ENCODE measurements at places on chromosomes 16 and 17.

GRCh38 chr17:4206962-4207361 lies 56.8 kb downstream of the ANKFY1 start:
- no peak overlapping the region for H3K4me3 ChIP-seq
- H3K36me3 ChIP-seq, result peaks cover 31% of the 10 kb centered on the region
- H3K27me3 ChIP-seq, result no peaks in the 10 kb centered on the region
- peaks cover 11% of the 10 kb centered on the region for H3K4me1 ChIP-seq
- no peak overlapping the region for H3K27ac ChIP-seq
- no peak for DNase-seq

GRCh38 chr17:74521701-74522201 lies 9.5 kb downstream of the CD300LB start:
- H3K36me3 ChIP-seq, result no peaks in the 10 kb centered on the region
- no peaks in the 10 kb centered on the region for H3K4me1 ChIP-seq
- peaks cover 31% of the 10 kb centered on the region for H3K27me3 ChIP-seq
- H3K4me3 ChIP-seq, result no peak overlapping the region
- no peak for DNase-seq

DNA sequence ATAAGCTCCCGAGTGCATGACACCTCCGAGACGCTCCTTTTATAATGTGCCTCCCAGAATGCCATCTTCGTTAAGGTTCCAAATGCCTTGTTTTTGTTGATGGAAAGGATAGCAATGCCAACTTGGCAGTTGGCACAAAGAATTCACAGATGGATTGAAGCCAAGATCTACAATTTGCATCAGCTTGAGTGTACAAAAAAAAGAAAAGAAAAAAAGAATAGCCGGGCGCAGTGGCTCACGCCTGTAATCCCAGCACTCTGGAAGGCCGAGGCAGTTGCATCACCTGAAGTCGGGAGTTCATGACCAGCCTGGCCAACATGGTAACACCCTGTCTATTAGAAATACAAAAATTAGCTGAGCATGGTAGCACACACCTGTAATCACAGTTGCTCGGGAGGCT lies 7.6 kb downstream of the TBC1D16 start:
- H3K27me3 ChIP-seq, result no peaks in the 10 kb centered on the region
- no peaks in the 10 kb centered on the region for H3K36me3 ChIP-seq
- H3K4me1 ChIP-seq, result no peaks in the 10 kb centered on the region

GRCh38 chr17:8857919-8858318 lies 9.6 kb downstream of the PIK3R6 start:
- H3K36me3 ChIP-seq, result no peaks in the 10 kb centered on the region
- no peak overlapping the region for H3K4me3 ChIP-seq

DNA sequence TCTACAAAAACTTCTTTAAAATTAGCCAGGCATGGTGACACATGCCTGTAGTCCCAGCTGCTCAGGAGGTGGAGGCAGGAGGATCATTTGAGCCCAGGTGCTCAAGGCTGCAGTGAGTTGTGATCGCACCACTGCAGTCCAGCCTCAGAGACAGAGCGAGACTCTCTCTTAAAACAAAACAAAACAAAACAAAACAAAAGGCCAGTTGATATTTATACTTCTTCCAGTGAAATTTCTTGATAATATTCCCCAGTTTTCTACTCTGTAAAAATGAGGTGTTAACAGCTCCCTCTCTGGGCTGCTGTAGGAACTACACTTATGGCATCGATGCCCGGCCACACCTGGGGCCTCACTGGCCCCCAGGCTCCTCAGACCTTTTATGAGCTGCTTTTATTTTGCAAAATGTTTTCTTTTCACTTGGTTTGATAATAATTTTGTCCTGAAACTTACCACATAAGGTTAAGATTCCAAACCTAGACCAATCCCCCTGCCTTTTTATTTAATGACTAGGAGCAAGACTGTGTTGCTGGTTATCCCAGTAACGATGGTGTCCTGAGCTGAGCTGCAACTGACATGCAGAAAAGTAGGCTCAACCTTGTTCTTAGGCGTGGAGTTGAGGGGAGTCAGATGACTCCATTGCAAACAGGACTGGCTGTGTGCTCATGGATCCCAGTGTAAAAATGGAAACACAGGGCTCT lies 17.6 kb downstream of the MAPK8IP3 start:
- peaks cover 34% of the 10 kb centered on the region for H3K4me1 ChIP-seq
- H3K27me3 ChIP-seq, result no peaks in the 10 kb centered on the region
- peak; percentile 65 for DNase-seq
- H3K27ac ChIP-seq, result no peak overlapping the region
- H3K36me3 ChIP-seq, result peaks cover 6% of the 10 kb centered on the region

DNA sequence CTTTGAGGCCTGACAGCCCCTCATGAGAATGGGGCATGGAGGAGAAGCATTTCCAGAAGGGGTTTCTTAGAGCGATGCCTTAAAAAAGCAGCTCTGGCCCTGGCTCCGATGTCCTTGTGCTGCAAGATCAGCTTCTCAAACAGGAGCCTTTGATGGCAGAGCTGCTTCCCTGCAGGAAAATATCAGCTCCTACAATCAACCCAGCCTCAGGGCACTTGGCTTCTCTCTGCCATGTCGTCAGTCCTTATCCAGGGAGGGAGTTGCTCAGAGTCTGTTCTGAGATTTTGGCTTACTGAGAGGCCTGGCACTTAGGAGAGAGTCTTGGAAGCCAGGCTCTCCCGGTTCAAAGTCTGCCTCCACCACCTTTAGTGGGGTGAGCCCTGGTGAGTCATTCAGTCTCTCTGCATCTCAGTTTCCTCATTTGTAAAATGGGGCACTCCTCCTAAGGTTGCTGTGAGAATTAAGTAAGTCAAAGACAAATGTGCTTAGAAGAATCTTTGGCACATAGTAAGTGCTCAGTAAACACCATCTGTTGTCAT lies 184.4 kb downstream of the HAPSTR1 start:
- no peak overlapping the region for H3K4me3 ChIP-seq
- H3K36me3 ChIP-seq, result no peaks in the 10 kb centered on the region
- no peak overlapping the region for H3K27ac ChIP-seq
- DNase-seq, result no peak
- peaks cover 2% of the 10 kb centered on the region for H3K27me3 ChIP-seq

- no peaks in the 10 kb centered on the region for H3K36me3 ChIP-seq
- no peak for DNase-seq
- no peak overlapping the region for H3K4me3 ChIP-seq
Observed at GRCh38 chr16:79288066-79288465, 312.5 kb downstream of the MAF start.

DNA sequence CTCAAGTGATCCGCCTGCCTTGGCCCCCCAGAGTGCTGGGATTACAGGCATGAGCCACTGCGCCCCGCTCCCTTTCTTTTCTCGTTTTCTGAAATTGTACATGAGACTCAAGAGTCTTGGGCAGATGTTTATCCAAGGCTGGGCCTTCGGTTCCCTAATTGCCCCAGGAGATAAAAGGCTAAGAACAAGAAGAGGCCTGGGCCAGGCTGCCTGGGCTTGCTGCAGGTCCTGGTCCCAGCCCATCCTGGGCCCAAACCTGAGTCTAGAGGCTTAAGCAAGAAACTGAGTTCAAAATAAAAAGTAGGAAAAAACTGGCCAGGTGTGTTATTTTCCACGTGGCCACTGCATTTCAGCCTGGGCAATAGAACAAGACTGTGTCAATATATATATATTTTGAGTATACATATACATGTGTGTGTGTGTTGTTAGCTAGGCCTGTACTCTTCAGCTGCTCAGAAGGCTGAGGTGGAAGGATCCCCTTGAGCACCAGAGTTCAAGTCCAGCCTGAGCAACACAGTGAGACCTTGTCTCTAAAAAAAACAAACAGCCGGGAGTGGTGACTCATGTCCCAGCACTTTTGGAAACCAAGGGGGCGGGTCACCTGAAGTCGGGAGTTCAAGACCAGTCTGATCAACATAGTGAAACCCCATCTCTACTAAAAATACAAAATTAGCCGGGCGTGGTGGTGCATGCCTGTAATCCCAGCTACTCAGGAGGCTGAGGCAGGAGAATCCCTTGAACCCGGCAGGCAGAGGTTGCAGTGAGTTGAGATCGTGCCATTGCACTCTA lies 6.8 kb upstream of the CLUH start:
- H3K36me3 ChIP-seq, result no peaks in the 10 kb centered on the region
- H3K4me1 ChIP-seq, result peaks cover 20% of the 10 kb centered on the region
- H3K27me3 ChIP-seq, result peaks cover 8% of the 10 kb centered on the region
- H3K4me3 ChIP-seq, result no peak overlapping the region
- no peak for DNase-seq

GRCh38 chr17:38424297-38424972 lies 3.8 kb upstream of the ARHGAP23 start:
- peaks cover 6% of the 10 kb centered on the region for H3K4me1 ChIP-seq
- peaks cover 41% of the 10 kb centered on the region for H3K27me3 ChIP-seq
- no peak for DNase-seq

DNA sequence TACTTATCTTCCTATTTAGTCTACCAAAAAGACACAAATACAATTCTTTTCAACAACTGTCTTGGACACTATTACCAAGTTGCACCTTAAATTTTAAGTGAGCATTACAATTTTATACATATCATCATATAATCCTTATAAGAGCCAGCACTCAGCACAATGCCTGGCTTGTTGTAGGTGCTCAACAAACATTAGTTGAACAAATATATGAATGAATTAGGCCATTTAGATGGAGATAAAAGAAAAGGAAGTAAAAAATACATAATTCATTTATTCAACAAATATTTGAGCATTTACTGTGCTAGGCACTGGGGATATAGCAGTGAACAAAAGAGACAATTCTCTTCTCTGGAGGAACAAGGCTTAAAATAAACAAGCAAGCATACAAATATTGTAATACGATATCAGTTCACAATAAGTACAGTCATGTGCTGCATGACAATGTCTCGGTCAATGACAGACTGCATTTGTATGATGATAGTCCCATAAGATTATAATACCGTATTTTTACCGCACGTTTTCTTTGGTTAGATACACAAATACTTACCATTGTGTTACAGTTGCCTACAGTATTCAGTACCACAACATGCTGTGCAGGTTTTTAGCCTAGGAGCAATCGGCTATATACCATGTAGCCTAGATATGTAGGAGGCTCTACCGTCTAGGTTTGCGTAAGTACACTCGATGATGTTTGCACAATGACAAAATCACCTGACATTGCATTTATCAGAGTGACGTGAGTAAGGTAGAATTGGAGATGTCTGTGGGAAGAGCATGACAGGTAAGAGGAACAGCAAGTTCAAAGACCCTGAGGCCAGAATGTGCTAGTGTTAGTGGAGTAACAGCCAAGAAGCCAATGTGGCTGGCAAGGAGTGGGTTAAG lies 86.4 kb upstream of the HS3ST2 start:
- no peak overlapping the region for H3K27ac ChIP-seq
- H3K36me3 ChIP-seq, result no peaks in the 10 kb centered on the region
- H3K27me3 ChIP-seq, result no peaks in the 10 kb centered on the region
- no peak overlapping the region for H3K4me3 ChIP-seq
- H3K4me1 ChIP-seq, result no peaks in the 10 kb centered on the region

- no peaks in the 10 kb centered on the region for H3K27me3 ChIP-seq
- DNase-seq, result no peak
- H3K27ac ChIP-seq, result no peak overlapping the region
- H3K4me3 ChIP-seq, result no peak overlapping the region
Observed at GRCh38 chr16:5024632-5025031, 9.1 kb downstream of the NAGPA start.
